ENCODE measurements at places on chromosomes 12 and 14. TPM values are rescaled to one million over a fixed set of nuclear protein-coding genes. Genes with fewer than 3 reads are reported as not detected.

The KRT74 gene
- not detected for total RNA-seq

The CD69 gene
- total RNA-seq = 3.7 TPM

The PPP4R4 gene
- 0.68 TPM for total RNA-seq

The ADAM20 gene
- 0.14 TPM for total RNA-seq

The SRRM4 gene
- total RNA-seq = 0.42 TPM

The RARG gene
- 6.9 TPM for total RNA-seq

The PPP1R36 gene
- total RNA-seq = 0.75 TPM

The GPHN gene
- 7.5 TPM for total RNA-seq

- no peak for DNase-seq
Measured at GRCh38 chr12:125853670-125854069, 788.4 kb downstream of the AACS start.

GRCh38 chr12:52027085-52027843 lies 20.5 kb downstream of the TAMALIN start:
- DNase-seq = no peak

DNA sequence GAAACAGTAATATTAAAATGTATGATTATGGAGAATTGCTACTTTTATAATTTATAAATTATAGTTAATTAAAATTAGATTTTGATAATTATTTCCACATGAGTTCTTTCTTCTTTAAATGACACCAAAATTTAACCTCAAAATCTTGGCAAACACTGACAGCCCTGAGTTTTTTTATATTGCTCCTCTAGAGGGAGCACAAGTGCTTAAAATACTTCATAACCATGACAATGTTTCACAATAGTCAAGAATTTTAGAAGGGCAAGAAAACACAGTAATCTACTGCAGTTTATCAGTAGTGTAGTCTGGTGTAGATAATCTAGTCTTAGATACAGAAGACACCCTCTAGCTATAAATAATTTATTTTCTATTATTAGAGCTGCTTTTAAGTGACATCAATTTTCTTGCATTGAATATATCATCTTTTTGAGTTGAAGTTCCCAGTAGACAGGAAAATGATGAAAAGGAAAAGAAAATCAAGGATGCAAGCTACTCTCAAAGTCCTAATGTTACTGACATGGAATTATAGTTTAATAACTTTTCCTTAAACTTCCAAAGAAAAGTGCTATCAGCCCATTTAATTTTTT lies 14.3 kb upstream of the PTGER2 start:
- no peak for DNase-seq

DNA sequence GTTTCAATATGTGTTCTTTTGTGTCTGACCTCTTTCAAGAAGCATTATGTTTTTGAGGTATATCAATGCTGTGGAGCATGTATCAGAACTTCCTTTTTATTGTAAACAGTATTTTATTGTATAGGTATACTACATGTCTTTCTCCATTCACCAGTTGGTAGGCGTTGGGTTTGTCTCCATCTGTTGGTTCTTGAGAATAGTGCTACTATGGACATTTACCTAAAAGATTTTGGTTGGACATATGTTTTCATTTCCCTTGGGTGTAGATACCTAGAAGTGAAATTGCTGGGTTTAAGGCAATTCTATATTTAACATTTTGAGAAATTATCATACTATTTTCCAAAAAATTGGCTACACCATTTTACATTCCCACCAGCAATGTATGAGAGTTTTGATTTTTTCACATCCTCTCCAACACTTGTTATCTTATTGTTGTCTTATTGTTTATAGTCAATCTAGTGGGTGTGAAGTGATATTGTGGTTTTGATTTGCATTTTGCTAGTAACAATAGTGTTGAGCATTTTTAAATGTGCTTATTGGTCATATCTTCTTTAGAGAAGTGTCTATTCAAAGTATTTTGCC lies 409.2 kb downstream of the IPO8 start:
- no peak for DNase-seq

DNA sequence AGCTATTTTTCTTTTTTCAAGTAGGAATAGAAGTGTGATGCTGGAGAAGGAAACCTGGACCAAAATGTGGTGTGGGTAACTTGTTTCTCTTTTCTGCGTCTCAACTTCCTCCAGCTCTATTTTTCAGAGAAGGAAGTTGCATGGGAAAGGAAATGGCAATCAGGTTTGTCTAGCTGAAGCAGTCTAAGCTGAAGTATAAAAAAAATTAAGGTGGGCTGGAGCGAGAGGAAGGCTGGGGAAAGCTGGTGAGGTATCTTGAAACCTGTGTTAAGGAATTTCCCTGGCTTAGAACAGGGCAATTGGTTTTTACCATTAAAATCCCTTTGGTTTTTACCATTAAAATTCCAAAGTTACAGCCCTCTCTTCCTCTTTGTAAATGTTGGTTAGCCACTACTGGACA lies 34.2 kb upstream of the NINJ2 start:
- DNase-seq = no peak

GRCh38 chr14:64235652-64236640 lies 58.2 kb downstream of the ESR2 start:
- no peak for DNase-seq

DNA sequence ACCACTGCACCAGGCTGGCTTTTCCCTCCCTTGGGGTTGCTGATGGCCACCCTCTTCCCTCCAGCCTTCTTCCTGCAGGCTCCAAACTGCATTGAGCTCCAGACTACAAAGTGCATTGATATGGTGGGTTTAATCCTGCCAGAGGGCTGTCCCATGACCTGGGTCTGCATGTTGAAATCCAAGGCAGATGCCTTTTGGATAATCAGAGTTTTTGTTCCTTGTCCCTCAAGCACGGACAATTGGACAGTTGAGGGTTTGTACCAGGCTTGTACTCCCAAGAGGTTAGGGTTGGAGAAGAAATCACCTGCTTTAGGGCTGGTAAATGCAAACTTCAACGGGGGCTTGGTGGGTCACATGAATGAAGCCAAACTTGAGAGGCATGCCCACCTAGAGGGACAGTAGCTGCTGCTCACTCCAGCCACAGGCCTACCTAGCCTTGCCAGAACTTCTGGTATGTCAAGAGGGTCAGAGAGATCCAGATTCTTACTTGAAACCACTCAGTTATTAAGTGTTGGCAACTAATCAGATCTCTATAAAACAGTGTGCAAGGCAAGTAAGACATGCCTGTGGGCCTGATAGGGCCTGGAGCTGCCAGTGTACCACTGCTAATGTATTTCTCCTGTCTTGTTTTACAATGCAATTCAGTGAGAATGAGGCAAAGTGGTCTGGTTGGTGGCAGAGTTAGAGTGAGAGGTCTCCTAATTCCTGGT lies 21.7 kb upstream of the KRT83 start:
- no peak for DNase-seq

- no peak for DNase-seq
Measured at GRCh38 chr12:18496156-18496555, 234.8 kb downstream of the PIK3C2G start.

GRCh38 chr14:102883089-102883541 lies 39.3 kb upstream of the AMN start:
- DNase-seq = no peak

- DNase-seq = no peak
Measured at GRCh38 chr14:75147423-75148071, 20.7 kb upstream of the NEK9 start.

DNA sequence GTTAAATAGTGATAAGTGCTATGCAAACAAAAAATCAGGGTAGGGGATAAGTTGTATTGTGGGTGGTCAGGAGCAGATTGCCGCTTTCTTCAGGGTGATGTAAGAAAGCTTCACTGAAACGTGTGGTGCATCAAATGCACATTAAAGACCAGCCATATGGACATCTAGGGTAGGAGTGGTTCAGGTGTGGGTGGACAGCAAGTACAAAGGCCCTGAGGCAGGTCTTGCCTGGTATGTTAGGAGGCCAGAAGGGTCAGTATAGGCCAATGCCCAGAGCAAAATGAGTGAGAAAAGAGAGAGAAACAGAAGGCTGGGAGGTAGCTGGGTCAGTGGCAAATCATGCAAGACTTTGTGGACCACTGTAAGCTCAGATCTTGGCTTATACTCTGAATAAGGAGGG lies 25.6 kb upstream of the CISTR start:
- DNase-seq = no peak

DNA sequence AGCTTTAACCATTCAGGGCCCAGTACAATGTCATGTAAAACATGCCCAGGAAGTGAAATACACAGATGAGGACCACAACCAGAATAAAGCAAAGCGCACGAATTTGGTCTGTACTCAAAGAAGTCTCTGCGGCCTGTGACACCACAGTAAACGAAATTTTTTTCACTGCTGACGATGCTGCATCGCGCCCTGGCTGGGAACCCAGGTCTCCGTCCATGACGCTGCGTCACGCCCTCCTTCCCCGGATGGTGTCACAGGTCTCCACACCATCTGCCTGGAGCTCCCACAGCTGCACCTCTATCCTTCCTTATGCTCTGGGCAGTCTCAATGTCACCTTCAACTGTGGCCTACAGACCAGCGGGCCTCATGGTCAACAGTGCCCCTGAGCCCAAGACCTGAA lies 17.8 kb downstream of the ANKLE2 start:
- no peak for DNase-seq

GRCh38 chr12:52149651-52150241 lies 42.1 kb downstream of the KRT80 start:
- DNase-seq = no peak

GRCh38 chr14:51681411-51681810 lies 29.7 kb downstream of the FRMD6 start:
- DNase-seq = no peak
